ENCODE measurements at places on chromosomes 2 and 18. TPM values are rescaled to one million over a fixed set of nuclear protein-coding genes. Genes with fewer than 3 reads are reported as not detected.

- DNase-seq, result no peak
Measured at GRCh38 chr2:236175548-236176150, 7.5 kb upstream of the GBX2 start.

The ELP2 gene
- total RNA-seq, result 76.4 TPM

The B4GALT6 gene
- not detected for total RNA-seq

DNA sequence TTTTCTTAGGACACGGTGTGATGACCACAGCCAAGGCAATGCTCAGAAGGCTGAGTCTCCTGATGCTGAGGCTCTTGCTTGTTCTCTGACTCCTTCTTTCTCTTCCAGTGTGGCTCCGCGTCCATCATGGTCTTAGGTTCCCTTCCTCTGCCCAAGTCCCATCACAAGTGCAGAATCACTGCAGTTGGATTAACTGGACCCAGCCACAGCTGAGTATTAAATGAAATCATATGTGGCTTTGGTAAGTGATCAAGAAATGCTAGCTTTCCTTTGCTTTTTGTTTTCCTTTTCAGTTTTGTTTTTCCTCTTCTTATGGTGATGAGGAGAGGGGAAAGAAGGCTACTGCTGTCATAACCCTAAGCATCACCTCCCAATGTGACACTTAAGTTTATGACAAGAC, 375.8 kb downstream of the INSIG2 start:
- no peak for DNase-seq

The SLC38A11 gene
- 2.9 TPM for total RNA-seq

DNA sequence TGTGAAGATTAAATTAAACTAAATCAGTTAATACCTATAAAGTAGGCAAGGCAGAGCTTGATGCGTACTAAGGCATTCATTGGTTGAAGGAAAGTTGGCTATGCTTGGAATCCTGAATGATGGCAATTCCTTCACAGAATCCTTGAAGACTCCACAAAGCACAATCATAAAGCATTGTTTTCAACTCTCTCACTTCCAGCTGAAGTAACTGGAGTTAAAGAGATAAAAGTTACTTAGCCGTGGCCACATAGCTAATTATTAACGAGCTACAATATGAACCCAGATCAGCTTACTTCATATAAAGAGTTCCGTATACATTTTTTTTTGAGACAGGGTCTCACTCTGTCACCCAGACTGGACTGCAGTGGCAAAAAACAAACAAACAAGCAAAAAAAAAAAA, 483.9 kb upstream of the DDX18 start:
- no peak for DNase-seq

DNA sequence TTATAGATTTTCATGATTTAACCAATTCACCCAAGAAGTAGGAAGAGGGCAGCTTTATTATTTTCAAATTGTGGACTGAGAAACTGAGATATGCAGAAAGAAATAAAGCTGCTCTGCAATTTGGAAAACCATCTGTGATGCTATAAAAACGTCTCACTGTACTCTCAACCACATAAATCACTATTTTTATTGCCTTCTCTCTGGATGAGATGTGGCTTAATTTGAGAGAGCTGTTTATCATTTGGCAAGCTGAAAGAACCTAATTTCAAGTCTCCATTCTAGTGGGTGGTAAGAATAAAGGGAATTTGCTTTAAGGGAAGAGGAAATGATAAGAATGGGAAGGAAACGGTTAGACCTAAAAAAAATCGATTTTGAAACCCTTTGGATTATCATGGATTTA, 49.9 kb upstream of the CYP1B1 start:
- DNase-seq, result no peak

DNA sequence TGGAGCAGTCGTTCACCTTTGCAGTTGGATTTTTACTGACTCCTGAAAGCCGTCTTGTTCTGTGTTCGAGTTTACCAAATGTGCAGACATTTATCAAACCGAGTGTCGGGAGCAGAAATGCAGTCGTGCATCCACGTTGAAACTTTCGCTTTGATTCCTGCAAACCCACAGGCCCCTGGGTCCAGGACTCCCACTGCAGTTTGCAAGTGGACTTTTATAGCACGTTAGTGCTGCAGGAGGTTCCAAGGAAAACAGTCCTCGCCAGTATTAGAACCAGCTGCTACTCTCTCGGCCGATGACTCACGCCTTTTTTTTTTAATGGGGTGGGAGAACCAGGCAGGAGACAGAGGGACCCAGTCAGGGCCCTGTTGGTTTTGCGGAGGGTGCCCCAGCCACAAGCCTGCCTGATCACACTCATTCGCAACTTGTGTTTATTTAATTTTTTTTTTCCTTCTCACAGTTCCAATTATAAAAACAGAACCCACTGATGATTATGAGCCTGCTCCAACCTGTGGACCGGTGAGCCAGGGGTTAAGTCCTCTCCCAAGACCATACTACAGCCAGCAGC, 90.1 kb downstream of the NFATC1 start:
- peak; percentile 78 for DNase-seq

The MC2R gene
- total RNA-seq, result not detected

The MOCOS gene
- total RNA-seq, result 2.6 TPM

The GALR1 gene
- not detected for total RNA-seq

The MRO gene
- total RNA-seq, result not detected

DNA sequence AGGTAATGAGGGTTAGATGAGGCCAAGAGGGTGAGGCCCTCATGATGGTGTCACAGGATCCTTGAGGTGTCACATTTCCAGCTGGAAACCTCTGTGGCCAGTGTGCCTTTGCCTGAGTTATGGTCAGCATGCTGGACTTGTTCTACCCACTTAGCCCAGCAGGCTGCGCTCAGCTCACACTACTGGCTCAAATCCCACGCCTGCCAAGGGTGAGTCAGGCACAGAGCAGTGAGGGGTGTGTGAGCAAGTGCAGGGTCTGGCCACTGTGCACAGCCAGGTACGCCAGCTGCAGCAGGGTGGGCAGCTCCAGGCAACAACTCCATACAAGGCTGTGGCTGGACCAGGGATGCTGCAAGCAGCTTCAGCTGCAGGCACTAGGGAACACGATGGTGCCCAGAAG, 616.6 kb upstream of the FSHR start:
- DNase-seq, result no peak

The POTEF gene
- not detected for total RNA-seq

The ZNF142 gene
- total RNA-seq, result 18.7 TPM

The RELCH gene
- 25.9 TPM for total RNA-seq

GRCh38 chr2:155675920-155676319, 656.6 kb downstream of the NR4A2 start:
- no peak for DNase-seq

DNA sequence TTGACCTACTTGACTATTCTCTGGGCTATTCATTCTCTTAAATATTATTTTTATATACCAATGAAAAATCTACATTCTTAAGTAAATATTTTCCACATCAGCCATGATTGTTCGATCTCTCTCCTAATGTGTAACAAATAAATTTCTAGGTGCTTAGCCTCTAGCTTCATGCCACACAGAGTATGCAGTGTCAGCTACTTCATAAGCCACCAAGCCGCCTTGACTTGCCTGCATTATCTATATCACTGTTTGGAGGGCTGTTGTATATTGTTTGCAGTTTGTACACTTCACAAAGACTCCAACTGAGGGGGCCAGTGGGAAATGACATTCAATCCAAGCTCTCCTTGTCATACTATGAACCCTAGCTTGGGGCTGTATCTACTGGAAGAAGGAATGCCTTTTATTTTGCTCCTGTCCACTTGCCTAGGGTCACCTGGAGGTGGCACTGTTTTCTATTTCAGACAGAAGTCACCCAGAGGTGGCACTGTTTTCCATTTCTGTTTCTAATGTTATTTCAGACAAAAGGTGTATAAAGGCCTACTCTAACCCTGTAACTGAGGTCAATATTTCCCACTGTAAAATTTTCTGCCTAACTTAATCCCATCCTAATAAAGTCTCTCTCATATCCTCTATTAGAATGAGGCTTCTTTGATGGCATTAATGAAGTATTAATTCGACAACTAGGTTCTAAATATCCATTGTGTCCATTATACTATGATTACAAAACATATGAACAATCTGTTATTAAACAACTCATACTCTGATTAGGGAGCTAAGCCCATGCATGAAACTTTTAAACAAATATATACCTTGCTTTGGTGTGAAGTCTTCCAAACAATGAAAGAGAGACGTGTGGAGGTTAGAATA, 36.4 kb downstream of the COL5A2 start:
- peak; percentile 67 for DNase-seq

- no peak for DNase-seq
Measured at GRCh38 chr18:21933931-21934765, 193.6 kb downstream of the MIB1 start.

- no peak for DNase-seq
Measured at GRCh38 chr2:74822771-74823566, 11.0 kb upstream of the HK2 start.

DNA sequence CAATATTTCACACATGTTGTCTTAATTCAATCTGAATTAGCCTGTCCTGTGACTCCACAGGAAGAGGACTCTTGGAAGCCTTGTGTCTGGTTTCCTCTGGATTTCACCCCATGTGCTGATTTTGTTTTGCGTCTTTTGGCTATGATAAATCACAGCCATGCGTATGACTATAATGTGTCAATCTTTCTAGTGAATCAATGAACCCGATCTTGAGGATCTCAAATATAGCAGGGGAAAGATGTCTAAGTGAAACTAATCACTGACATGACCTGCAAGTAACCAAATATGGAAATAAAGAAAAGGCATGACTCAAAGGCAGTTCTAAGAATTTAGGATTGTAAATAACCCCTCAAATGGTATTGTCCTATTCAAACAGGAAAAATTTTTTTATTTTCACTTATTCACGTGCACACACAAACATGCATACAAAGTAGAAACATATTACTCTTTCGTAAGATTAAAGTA, 8.2 kb downstream of the WDFY1 start:
- no peak for DNase-seq

GRCh38 chr18:75544051-75544481, 116.6 kb upstream of the SMIM21 start:
- DNase-seq, result peak; percentile 51

The HRH4 gene
- not detected for total RNA-seq

GRCh38 chr2:23413641-23414040, 28.7 kb downstream of the KLHL29 start:
- no peak for DNase-seq

GRCh38 chr2:68537809-68538208, 70.4 kb downstream of the APLF start:
- no peak for DNase-seq

- peak; percentile 46 for DNase-seq
Measured at GRCh38 chr2:97935719-97936161, 60.0 kb downstream of the TMEM131 start.

DNA sequence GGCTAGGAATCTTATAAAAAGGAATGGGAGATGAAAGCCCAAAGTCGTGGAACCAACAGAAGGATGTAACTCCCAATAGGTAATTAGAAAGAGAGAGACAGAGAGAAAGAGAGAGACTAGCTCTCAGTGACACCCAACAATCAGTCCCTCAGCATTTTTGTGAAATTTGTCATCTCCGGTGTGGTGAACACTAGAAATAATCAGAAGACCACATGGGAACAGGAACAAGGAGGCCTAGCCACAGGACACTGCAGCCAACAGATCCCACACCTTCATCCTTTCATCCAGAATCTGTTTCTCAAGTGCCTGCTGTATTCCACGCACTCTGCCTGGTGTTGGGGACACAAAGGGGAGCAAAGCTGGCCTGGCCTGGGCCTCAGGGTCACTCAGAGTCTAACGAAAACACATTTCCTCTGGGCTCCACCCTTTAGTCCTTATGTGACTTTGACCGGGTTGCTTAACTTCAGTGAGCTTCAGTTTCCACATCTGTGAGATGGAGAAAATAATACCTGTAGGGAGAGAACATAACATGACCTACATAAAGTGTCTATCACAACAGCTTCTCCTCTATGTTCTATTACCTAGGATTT, 53.1 kb downstream of the EHD3 start:
- DNase-seq, result peak; percentile 42

DNA sequence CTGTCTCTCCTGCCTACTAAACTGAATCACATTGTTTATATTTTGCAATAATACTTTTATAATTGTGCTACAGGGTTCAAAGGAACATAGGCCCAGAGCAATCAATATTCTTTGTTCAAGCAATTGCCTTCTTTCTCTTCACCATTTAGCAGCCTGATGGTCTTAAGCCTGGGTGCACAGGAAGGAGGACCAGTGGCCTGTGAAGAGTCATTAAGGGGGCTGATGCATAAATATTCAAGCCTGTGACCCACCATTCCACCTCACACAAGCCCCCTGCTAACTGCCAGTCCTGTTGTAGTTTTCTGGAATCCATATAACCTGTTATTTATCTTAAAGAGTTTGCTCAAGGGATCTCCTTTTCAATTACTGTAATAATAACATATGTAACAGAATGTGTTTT, 56.0 kb downstream of the ABCA12 start:
- DNase-seq, result no peak

DNA sequence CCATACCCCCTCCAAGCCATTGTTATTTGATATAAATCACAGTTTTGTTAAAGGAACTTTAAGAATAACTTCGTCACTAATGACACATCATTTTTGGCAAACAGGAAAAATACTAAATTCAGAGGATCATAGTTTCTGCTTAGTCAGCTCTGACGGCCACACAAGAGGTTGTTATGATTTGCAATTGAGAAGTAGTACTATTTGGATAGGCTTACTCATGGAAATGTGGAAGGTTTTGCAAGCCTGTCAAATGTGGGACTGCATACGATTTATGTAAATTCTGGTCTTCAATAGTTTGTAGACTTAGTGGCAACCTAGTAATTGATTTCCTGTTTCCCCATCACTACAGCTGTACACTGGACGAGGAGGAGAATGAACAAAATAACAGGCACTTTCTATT, 108.1 kb downstream of the ARHGEF33 start:
- peak; percentile 89 for DNase-seq

The CNGA3 gene
- total RNA-seq, result 0.14 TPM

DNA sequence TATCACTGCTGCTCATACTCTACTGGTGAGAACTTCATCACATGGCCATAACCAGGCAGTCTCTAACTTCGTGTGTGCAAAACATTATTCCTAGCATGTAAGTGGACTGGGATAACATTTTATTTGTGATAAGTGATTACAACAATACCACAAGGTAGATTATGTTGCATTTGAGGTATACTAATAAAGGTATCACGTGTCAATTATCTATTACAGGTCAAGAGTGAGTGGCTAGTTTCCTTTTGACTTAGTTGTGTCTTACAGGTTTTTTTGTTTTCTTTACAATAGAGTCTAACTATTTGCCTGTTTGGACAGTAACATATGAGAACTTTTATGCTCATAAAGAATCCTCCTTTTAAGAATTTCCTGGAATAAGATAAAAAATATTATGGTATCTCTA, 67.2 kb upstream of the DSC1 start:
- no peak for DNase-seq

- DNase-seq, result no peak
Measured at GRCh38 chr2:157421331-157421944, 22.5 kb downstream of the CYTIP start.

- no peak for DNase-seq
Measured at GRCh38 chr2:10374362-10374943, 71.7 kb downstream of the HPCAL1 start.

GRCh38 chr2:230160112-230160660, 59.6 kb downstream of the SP110 start:
- peak; percentile 20 for DNase-seq

- no peak for DNase-seq
Measured at GRCh38 chr18:79962311-79962710, 2.1 kb upstream of the HSBP1L1 start.

The IL37 gene
- not detected for total RNA-seq

The CCDC93 gene
- 13.4 TPM for total RNA-seq

The LAMA1 gene
- 0.14 TPM for total RNA-seq

- DNase-seq, result no peak
Measured at GRCh38 chr2:286774-287392, 1.0 kb downstream of the ALKAL2 start.

The OLA1 gene
- 112 TPM for total RNA-seq
